Activated naive CD4-positive, alpha-beta T cell treated with anti-CD3 and anti-CD28 coated beads for 36 hours (primary cell): ENCODE measurements at places on chromosomes 2 and 18. TPM values are rescaled to one million over a fixed set of nuclear protein-coding genes. Genes with fewer than 3 reads are reported as not detected.

DNA sequence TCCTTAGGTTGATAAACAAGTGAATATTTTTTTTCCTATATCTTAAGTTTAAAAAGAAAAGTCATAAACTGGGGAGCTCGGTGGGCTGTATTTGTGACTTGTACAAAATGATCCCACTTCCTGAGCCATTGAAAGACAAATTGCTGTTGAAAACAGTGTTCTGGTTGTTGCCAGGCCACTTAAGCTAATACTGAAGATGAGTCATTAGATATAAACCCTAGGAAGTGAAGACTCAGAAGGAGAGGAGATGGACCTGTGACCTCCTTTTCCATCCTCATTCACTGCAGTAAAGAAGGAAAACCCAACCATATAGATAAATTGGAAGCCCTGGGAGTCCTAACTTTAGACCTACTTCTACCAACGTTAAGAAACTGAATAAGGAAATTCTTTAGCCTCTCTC is 46.2 kb upstream of the SERPINE2 start:
- no peak for DNase-seq

DNA sequence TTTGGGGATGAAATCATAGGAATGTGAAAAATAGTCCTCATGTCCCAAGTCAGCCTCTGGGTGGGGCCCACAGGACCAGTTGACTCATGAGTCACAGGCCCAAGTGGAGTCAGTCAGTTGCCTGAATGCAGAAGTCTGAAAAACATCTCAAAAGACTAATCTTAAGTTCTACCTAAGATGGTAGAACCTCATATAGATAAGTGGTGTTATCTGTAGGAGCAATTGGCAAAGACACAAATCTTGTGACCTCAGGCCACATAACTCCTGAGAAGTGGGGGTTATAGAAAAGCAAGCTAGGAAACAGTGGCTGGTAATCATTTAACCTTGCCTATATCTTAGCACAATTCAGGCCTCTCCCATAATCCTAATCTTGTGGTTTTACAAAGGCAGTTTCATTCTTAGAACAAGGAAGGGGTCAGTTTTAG is 257.1 kb upstream of the SPOPL start:
- DNase-seq, result no peak

GRCh38 chr2:104919127-104919526 is 65.2 kb downstream of the POU3F3 start:
- DNase-seq, result no peak

GRCh38 chr2:185633621-185634020 is 105.0 kb upstream of the FSIP2 start:
- no peak for DNase-seq

GRCh38 chr2:76839826-76840225 is 682.4 kb downstream of the LRRTM4 start:
- no peak for DNase-seq

DNA sequence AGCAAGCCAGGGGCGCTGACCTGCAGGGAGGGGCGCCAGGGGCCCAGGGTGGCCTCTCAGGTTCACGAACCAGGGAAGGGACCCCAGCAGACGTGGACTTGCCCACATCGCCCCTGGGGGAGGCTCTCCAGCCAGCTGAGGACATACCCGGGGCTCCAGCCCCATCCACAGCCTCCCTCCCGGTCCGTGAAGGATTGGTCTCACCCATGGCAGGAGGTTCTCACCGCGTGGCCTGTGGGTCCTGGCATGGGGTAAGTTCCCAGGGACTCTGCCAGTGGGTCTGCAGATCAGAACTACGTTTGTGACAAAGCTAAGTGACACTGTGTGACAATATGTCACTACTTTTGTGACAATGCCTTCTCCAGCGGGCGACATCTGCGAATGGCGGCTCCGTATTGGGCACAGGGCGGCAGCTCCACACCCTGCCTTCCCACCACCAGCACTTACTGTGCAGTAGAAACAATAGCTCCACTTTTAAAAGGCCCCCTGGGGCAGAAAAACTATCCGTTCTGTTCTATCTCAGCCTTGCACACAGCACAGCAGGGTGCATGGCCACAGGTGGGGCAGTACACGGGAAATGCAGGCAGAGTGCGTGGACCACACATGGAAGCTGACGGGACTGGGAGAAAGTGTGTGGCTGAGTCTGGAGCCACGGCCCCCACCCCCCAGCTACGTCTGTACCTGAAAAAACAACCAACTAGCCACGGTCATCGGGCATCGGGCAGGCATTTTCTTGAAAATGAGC is 65.2 kb upstream of the CTDP1 start:
- DNase-seq, result no peak

DNA sequence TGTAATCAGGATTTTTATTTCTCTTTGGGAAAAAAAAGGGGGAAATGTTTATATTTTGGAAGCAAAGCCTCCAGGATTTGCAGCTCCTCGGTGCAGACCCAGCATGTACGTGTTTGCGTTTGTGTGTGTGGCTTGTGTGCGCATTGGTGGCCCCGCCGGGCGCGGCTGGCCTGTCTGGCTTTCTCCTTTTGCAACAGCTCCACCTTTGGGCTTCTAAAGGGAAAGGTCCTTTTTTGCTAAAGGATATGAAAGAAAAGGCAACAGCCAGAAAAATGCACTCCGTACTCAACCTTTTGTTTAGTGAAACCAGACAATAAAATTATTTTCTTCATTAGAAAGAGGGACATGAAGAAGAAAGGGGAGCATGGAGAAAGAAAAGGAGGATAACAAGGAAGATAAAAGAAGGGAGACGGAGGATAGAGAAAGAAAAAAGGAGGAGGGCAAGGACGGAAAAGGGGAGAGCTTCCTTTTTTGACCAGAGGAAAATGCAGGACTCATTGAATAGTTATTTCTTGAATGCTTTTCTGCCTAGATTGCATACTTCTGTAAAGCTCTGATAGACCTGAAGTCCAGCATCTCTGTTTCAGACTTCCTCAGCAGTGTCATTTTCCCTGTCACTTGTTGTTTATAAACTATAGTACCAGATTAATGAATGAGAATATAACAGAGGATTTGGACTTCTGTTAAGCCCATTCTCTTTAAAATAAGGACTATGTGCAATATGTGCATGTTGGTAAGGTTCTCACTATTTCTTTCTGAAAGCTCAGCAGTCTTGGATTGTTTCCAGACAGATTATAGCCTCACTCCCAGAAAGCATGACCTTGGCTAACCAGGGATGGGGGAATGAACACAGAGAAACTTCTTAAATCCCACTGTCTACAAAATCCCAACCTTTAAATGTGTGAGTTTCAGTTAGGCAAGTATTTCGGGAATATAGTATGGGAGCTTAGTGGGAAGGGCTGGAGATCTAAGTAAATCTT is 563.1 kb upstream of the PIK3C3 start:
- DNase-seq, result no peak

DNA sequence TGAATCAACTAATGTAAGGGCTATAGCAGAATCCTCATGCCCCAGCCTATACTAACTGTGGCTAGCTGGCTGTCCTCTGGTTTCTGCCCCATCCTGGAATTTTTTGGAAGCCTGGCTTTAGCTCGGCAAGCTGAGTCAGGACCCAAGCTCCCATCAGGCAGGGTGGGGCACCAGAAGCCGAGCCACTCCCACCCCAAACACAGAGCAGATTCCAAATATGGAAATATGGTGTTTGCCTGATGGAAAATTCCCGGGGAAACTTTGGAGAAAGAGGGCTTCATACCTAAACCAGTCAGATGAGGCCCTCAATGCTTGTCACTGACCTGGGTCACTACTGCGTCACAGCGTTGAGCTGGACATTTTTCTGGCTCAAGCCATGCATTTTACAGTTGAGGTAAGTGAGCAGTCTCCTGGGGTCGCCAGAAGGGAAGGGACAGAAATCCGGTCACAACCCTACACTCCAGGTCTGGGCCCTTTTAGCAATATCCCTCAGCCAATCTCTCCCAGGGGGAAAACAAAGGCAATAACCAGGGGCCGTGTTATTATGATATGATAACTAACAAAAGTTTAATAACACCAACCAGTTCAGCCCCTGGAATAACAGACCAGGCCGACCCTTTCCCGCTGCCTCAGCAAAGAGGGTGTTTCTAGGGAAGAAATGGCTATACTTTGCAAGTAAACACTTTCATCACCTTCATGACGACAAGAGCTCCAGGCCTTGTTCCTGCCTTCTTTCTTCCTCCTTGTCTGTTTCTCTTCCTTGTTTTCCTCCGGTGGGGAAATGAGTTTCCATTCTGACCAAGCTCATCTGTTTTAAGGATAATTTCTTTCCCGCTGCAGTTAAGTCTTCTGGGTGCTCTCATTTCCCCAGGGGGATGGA is 37.7 kb downstream of the PSD4 start:
- no peak for DNase-seq

DNA sequence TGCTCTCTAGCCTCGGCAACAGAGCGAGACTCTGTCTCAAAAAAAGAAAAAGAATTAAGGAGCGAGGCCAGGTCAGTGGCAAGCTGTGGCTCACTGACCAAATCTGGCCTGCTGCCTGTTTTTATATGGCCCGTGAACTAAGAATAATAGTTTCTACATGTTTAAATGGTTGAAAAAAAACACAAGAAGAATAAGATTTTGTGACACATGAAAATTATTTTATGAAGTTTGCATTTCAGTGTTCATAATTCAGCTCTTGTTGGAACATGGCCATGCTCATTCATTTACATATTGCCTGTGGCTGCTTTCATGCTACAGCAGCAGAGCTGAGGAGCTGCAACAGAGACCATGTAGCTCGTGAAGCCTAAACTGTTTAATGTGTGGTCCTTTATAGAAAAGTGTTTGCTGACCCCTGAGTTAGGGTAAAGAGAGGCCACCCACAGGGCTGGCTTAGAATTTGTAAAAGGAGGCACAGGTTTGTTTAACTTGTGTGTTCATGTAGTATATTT is 59.5 kb downstream of the MFSD6 start:
- DNase-seq, result no peak

Gene TRIM54
- total RNA-seq, result not detected

Gene TUBA3E
- total RNA-seq, result not detected

Gene ZNF521
- total RNA-seq, result not detected

Gene NT5C1B
- total RNA-seq, result not detected
